ENCODE measurements at places on chromosomes 1 and 21. TPM values are rescaled to one million over a fixed set of nuclear protein-coding genes. Genes with fewer than 3 reads are reported as not detected.

CELA2A gene
- not detected for total RNA-seq

MROH9 gene
- 0.22 TPM for total RNA-seq

NPR1 gene
- 0.13 TPM for total RNA-seq

BRDT gene
- total RNA-seq = not detected

SYCP1 gene
- not detected for total RNA-seq

EVA1B gene
- 111 TPM for total RNA-seq

LCE1E gene
- total RNA-seq = not detected

S100A7 gene
- total RNA-seq = not detected

KCNA3 gene
- total RNA-seq = not detected

SORT1 gene
- total RNA-seq = 18.4 TPM

S1PR1 gene
- 8.4 TPM for total RNA-seq

CD2 gene
- not detected for total RNA-seq

OR4F29 gene
- 0.52 TPM for total RNA-seq

SZT2 gene
- 33.2 TPM for total RNA-seq

LHX8 gene
- not detected for total RNA-seq

CDK11A gene
- total RNA-seq = 19.1 TPM

DNM3 gene
- 2.4 TPM for total RNA-seq

SPRR2G gene
- not detected for total RNA-seq

ABCG1 gene
- not detected for total RNA-seq

Data from articular chondrocyte of knee joint (primary cell).